ENCODE measurements at places on chromosomes 6 and 20.

- no peak for ATAC-seq
Observed at GRCh38 chr6:83182114-83182513, 11.0 kb downstream of the PGM3 start.

DNA sequence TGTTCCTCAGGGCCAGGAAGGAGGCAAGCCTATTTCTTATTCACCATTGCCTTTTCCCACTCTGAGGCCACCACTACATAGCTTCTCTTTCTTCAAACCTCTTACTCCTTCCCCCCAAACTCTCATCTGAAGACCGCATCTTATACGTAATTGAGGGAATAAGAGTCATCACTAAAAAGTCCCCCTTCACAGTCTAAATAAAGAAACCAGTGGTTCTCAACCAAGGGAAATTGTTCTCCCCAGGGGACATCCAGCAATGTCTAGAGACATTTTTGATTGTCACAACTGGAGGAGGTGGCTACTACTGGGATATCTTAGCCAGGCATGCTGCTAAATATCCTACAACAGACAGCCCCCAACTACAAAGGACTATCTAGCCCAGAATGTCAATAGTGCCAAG is 327.6 kb upstream of the CNR1 start:
- ATAC-seq: no peak

DNA sequence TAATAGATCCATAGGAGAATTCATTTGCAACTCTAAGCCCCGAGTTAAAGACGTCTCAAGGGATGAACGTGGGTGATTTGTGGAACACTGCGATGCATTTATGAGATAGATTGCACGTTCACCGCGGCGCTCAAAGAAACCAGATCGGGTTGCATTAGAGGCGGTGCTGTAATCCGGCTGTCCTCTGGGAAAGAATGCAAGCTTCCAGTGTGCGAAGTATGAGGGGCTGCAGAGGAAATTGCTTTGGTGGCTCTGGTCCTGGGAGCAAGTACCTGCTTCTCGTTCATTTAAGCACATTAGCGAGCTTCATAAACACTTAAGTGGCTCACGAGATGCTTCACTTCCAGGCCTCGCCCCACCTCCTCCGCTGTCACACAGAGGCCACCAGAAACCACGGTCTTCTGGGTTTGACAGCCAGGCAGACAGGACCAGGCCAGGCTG is 182.3 kb downstream of the CDH4 start:
- no peak for ATAC-seq

GRCh38 chr6:37072526-37072925 is 67.1 kb downstream of the FGD2 start:
- ATAC-seq: no peak

- no peak for ATAC-seq
Observed at GRCh38 chr6:41492261-41492891, 53.8 kb upstream of the FOXP4 start.

DNA sequence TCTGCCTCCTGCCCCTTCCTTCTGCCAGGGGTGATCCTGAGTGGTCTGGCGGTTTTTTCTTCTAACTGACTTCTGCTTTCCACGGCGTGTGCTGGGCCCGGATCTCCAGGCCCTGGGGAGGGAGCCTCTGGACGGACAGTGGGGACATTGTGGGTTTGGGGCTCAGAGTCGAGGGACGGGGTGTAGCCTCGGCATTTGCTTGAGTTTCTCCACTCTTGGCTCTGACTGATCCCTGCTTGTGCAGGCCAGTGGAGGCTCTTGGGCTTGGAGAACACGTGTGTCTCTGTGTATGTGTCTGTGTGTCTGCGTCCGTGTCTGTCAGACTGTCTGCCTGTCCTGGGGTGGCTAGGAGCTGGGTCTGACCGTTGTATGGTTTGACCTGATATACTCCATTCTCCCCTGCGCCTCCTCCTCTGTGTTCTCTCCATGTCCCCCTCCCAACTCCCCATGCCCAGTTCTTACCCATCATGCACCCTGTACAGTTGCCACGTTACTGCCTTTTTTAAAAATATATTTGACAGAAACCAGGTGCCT is 10.2 kb downstream of the SLC29A1 start:
- no peak for ATAC-seq

- peak; percentile 21 for ATAC-seq
Observed at GRCh38 chr6:154878871-154879491, 116.1 kb upstream of the TIAM2 start.

- ATAC-seq: no peak
Observed at GRCh38 chr20:17579369-17580039, 9.6 kb downstream of the DSTN start.

DNA sequence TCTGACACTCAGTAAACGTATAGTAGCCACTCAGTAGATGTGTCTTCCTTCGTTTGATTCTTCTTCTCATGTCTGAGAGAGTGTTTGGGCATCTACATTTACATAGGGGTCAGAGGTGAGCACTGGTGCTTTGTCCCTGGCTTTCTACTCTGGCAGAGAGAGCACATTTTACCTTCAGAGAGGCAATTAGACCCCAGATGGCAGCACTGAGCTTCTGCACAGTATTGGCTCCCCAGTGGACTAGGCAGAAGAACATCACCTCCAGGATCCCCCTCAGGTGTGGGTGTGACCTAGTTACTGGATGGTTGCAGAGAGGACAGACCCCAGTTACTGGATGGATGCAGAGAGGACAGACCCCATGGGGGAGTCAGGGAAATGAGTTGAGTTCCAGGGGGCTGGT is 327.2 kb downstream of the DHX35 start:
- ATAC-seq: no peak

- ATAC-seq: peak; percentile 55
Observed at GRCh38 chr6:13593103-13593502, 18.7 kb downstream of the SIRT5 start.

GRCh38 chr6:69456086-69456485 is 340.7 kb downstream of the LMBRD1 start:
- ATAC-seq: no peak

GRCh38 chr6:134634966-134635365 is 314.9 kb downstream of the ALDH8A1 start:
- ATAC-seq: no peak

- ATAC-seq: peak; percentile 45
Observed at GRCh38 chr20:40265825-40266533, 423.1 kb downstream of the MAFB start.

GRCh38 chr6:66499851-66500250 is 792.8 kb upstream of the EYS start:
- no peak for ATAC-seq

GRCh38 chr6:14272737-14273085 is 155.1 kb downstream of the CD83 start:
- ATAC-seq: no peak

GRCh38 chr6:686497-686896 is 6.4 kb downstream of the EXOC2 start:
- no peak for ATAC-seq

DNA sequence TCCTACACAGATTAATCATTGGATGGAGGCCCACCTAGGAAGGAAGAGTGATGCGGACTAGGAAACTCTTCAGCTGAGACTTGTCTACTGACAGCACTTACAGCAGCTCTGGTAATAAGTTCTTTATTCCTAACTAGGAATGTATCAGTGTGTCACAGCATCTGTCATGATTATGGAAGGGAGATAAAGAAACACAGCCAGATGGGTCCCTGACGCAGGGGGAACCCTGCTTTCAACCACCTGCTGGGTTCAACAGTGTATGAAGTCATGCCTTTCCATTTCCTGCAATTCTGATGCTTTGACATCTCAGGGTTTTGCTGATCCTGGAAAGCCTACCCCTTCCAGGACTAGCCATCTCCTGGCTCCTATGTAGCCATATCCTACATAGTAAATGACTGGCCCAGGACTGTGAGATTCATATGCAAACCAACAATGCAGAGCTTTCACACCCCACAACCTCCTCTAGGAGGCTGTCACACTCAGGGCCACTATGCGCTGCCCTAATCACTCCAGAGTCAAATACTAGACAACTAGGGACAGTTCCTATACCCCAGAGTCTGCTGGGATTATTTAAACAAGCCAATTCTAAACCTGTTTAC is 29.0 kb upstream of the MANEA start:
- no peak for ATAC-seq

- ATAC-seq: no peak
Observed at GRCh38 chr6:49790341-49790740, 3.3 kb upstream of the PGK2 start.

DNA sequence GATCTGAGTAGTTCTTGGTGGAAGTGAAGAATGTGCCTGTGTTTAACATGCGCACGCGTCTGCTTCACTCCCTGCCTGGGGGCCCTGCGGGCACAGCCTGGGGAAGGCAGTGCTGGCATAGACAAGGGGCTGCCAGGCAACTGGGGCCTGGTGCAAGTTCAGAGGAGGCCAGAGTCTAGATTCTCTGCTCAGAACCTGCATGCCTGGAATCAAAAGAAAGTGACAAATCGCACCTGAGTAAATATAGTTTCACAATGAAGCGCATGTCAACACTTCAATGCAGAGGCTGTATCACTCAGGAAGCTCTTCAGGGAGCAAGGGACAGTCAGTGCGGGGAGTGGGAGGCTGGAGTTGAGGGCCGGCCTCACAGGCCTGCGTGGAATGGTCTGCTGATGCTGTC is 24.2 kb upstream of the PPP1R14C start:
- ATAC-seq: no peak

- no peak for ATAC-seq
Observed at GRCh38 chr6:7041511-7042026, 66.2 kb upstream of the RREB1 start.

Data from SK-N-SH treated with all-trans-retinoic acid at 6 μM for 48 hours (cell line).